ENCODE measurements at places on chromosomes 1 and 21. TPM values are rescaled to one million over a fixed set of nuclear protein-coding genes. Genes with fewer than 3 reads are reported as not detected.

DNA sequence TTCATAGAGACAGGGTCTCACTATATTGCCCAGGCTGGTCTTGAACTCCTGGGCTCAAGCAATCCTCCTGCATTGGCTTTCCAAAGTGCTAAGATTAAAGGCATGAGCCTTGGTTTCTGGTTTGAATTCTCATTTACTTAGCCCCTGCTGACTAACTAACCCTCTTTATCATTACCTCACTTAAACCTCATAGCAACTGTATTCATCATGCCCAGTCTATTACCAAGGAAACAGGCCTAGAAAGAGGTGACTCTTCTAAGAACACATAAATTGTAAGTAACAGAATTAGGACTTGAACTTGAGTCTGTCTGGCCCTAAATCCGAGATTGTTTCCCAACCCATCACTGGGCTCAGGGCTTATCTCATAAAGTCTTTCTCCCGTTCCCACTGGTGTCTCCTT, 44.2 kb downstream of the TMEM53 start:
- no peak for DNase-seq
- no peak overlapping the region for H3K4me3 ChIP-seq
- no peaks in the 10 kb centered on the region for H3K27me3 ChIP-seq
- no peak overlapping the region for H3K27ac ChIP-seq
- peaks cover 8% of the 10 kb centered on the region for H3K36me3 ChIP-seq
- peaks cover 17% of the 10 kb centered on the region for H3K4me1 ChIP-seq

DNA sequence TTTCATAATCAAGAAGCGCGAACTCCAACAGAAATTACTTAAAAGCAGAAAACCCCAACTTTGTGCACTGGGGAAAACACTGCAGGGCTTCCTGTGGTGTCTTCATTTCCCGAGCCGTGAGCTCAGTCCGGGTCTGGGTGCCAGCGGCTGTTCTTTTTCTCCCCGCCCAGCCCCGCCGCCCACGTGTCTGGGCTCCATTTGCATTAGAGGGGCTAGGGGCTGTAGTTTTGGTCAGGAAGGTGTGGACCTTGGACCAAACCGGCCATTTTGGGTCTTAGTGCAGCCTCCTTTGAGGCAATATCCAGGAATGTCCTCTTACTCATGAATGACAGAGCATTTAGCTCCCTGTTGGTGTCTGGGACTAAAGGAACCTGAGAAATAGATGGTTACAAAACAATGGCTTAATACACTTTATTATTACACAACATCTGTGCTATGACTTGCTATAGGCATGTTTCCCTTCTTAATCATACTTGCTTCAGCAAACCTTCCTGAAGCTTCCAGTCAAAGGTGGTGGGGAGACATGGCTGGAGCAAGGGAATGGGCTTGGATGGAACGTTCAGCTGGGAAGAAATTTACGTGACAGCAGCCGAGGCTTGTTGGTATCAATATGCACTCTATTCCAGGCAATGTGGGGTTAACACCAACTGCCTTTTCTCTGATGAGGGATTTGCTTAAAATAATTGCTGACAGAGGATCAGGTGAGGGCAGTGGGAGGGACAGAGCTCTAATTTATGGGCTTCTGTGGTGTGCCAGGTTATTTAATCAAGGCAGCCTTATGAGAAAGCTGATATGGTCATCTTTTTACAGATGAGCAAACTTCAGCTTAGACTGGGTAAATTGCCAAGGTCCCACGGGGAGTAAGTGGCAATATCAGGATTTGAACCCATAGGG, 1.1 kb downstream of the AGTRAP start:
- H3K27me3 ChIP-seq, result no peaks in the 10 kb centered on the region
- H3K4me1 ChIP-seq, result peaks cover 77% of the 10 kb centered on the region
- peak overlapping the region; percentile 62 for H3K27ac ChIP-seq
- H3K4me3 ChIP-seq, result peak overlapping the region; percentile 72
- DNase-seq, result peak; percentile 77

- H3K4me1 ChIP-seq, result peaks cover 20% of the 10 kb centered on the region
- no peak for DNase-seq
- H3K4me3 ChIP-seq, result no peak overlapping the region
- no peaks in the 10 kb centered on the region for H3K27me3 ChIP-seq
- H3K27ac ChIP-seq, result no peak overlapping the region
- peaks cover 45% of the 10 kb centered on the region for H3K36me3 ChIP-seq
Measured at GRCh38 chr1:7964476-7964875, 3.0 kb downstream of the PARK7 start.

The LCE1E gene
- not detected for total RNA-seq

The SPRR5 gene
- total RNA-seq, result not detected
